ENCODE measurements at places on chromosomes 6 and 20.
A peak's percentile ranks its signal among the peaks of the same experiment; 100 is the strongest.

DNA sequence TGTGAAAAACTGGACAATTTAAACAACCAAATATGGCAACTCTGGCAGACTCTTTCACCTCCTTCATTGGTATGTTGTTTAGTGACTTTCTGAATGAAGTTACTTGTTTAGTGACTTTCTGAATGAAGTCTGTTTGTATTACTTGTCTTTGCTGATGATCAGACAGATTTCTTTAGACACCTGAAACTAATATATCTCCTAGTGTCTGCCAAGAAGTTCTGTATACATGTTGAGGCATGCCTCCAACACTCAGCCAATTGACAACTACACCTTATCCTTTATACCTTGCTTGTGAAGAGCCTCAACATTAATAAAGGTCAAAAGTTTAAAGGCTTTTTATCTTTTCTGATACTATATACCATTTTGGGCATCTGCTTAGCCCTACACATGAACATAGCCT, 725.4 kb upstream of the EPHA7 start:
- DNase-seq = no peak

DNA sequence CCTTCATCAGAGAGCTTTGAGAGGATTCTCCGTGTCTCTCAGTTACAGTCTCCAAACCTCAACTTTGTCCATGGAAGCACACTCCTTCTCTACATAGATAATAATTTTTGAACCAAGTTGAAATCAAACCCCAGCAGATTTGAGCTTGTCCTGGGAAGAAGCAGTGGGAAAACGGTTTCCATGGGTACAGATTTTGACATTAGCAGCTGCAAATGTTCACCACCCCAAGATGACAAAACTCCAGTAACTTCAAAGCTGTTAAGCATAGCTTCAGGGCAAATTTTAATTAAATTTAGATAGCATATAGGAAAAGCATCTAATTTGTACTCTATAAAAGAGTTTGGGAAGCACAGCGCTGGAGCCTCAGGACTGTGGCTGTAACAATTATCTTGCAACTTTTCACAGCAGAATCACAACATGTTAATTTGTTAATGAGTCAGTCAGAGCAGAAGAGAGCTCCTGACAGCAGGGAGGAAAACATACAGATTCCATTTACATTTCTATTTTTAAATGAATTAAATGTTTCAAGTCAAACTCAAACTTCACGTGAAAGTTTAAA, 240.7 kb downstream of the BMP7 start:
- no peak for DNase-seq

GRCh38 chr6:170294813-170295509, 4.1 kb upstream of the DLL1 start:
- no peak for DNase-seq

DNA sequence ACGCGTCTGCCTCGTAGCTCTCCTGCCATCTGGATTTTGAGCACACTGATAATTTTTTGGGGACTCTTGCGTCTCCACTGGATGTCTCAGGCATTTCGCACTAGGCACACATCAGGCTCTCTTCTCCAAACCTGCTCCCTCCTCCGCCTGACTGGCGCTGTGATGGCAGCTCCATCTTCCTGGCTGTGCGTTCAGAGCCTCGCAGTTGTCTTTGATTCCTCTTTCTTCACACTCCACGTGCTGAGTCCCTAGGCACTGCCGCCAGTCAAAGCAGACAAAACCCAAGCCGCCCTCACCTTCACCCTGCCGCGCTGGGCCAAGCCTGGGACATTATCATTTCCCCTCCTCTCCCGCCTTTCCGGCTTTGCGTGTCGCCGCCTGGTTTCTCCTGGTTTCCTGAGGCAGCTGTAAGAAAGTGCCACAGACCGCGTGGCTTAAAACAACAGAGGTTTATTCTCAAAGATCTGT, 778 bp downstream of the PSMG4 start:
- peak; percentile 34 for DNase-seq

GRCh38 chr20:10920396-10920795, 246.6 kb upstream of the JAG1 start:
- no peak for DNase-seq

- DNase-seq = no peak
Measured at GRCh38 chr6:132334521-132334885, 66.8 kb downstream of the MOXD1 start.

DNA sequence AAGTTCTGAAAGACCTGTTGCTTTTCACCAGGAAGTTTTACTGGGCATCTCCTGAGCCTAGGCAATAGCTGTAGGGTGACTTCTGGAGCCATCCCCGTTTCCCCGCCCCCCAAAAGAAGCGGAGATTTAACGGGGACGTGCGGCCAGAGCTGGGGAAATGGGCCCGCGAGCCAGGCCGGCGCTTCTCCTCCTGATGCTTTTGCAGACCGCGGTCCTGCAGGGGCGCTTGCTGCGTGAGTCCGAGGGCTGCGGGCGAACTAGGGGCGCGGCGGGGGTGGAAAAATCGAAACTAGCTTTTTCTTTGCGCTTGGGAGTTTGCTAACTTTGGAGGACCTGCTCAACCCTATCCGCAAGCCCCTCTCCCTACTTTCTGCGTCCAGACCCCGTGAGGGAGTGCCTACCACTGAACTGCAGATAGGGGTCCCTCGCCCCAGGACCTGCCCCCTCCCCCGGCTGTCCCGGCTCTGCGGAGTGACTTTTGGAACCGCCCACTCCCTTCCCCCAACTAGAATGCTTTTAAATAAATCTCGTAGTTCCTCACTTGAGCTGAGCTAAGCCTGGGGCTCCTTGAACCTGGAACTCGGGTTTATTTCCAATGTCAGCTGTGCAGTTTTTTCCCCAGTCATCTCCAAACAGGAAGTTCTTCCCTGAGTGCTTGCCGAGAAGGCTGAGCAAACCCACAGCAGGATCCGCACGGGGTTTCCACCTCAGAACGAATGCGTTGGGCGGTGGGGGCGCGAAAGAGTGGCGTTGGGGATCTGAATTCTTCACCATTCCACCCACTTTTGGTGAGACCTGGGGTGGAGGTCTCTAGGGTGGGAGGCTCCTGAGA, at the start of gene HFE:
Gene HFE (plus strand): TSS at position 146 of the 832 bp plus-strand sequence. CDS start 12 bp downstream, at position 158.
- peak; percentile 59 for DNase-seq

DNA sequence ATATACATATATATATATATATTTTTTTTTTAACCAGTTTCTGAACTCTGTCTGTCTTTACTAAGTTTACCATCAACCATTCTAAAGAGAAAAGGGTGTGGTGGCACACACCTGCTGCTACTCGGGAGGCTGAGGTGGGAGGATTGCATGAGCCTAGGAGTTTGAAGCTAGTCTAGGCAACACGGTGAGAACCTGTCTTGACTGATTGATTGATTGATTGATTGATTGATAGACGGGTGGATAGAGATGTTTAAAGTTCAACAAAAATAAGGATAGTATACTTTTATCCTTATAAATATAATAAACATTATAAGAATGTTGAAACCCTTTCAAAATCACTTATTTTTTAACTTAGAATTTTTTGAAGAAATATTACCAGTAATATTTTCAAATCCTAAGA, 30.2 kb downstream of the CEP57L1 start:
- no peak for DNase-seq

- DNase-seq = peak; percentile 53
Measured at GRCh38 chr6:137043710-137044365, 927 bp downstream of the IL20RA start.

DNA sequence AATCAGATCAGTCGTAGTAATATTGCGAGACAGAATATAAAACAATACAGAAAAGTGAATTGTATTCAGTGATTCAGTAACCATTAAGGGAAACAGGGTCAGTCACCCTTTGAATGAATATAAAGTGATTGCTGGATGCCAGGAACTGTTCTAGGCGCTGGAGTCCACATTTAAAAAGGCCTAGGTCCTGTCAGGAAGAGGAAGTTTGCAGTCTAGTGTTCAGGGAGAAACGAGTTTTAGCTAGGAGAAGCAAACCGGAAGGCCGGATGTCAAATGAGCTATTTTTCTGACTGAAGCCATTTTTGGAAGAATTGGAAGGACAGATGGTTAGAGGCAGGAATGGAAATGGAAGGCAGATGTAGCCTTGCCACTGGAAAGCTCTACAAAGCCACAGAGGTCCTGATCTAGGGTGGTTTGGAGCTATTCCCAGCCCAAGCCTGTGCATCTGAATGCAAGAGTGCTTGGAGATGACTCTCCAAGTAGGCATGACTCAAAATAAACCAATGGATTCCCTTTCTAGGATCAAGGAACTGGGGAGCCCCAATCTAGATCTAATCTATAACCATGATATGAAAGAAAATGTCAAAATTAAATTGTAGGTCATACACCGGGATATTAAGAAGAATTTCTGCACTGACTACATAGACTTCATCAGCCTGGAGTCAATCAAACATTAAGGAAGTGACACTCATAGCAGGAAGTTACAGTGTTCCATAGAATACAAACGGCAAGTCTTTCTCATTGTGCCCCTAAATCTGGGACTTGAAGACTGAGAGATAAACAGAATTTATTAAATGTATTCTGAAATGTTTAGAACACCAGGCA, 36.8 kb upstream of the CDKAL1 start:
- no peak for DNase-seq

DNA sequence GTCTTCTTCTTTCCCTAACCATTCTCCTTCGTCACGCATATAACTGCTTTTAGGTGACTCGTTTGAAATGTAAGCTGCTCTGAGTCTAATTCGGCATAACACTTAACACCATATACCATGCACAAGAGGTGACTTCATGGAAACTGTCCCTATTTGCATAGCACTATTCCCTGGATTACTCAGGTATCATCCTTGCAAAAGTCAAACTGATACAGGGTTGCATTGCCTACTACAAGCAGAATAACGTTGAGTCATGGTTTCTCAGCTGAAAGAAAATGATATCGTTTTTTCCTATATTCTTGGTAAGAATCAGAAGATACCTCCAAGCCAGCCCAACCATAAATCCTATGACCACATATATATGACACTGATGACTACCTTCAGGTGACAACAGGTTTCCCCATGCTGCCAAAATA, 227.5 kb downstream of the ATXN1 start:
- DNase-seq = no peak

DNA sequence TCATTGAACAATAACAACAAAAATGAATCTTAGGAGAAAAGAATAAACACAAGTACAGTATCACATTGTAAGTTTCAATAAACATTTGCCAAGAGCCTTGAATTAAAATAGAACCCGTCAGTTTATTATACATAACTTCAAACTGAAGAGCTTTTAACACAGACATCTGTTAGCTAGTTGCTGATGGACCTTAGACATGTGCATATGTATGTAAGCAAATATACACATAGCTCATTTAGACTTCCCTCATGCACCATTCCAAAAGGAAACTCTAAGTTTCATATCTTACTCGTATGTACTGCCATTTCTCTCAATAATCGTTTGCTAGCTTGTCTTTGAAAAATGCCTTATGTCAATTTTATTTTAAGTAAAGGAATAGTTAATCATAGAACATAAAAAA, 235.0 kb downstream of the TENT5A start:
- no peak for DNase-seq

- no peak for DNase-seq
Measured at GRCh38 chr20:34431168-34431567, 68.1 kb downstream of the ITCH start.

DNA sequence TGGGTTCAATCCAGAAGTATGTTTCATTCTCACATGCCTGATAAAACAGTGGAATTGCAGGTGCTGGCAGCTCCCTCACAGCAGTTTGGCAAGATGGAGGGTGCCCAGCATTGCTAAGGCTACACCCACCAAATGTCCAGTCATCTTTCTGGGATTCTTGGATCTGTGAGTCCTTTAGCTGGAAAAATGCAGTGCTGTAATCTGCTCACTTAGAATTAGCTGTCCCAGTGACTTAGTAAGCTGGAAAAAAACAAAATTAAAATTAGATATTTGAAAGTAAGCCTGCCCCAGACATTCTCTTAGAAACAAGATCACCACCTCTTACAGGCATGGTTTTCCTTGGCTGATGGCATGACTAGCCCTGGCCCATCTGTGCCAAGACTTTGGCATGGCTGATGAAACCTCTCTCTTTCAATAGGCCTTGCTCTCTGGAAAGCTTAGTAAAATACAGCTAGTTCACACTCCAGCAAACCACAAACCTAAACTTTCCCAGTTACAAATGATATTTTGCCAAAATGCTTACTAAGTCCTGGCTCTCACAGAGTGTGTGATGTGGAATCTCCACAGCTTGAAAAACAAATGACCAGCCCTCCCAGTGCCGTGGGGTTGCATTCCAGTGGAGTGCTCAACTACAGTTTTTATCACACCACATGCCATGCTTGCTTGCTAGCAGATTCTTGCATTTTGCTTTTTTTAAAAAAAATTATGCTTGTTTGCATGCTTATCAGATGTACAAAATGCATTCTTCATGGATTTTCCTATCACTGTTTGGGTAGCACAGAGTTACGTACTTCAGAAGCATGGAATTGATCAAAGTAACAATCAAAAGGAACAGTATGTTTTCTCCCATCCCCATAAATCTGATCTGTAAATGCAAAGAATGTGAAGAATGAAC, 261.5 kb downstream of the EYA4 start:
- peak; percentile 75 for DNase-seq

DNA sequence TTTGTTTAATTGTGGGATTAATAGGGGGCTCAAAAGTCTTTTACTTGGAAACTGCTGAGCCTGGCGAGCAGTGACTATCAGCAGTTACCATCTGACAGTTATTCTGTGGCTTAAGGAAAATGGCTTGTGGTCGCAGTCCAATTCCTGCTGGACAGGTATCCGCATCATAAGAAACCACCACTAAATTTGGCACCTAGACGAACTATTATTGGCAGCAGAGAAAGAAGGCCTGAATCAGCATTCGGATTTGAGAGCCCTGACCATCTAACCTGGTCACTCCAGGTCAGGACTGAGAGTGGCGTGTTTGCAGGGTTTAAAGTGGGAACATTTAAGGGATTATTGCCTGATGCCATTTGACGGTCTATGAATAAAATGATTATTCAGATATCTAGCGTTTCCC, 146.4 kb downstream of the RPS12 start:
- DNase-seq = no peak

DNA sequence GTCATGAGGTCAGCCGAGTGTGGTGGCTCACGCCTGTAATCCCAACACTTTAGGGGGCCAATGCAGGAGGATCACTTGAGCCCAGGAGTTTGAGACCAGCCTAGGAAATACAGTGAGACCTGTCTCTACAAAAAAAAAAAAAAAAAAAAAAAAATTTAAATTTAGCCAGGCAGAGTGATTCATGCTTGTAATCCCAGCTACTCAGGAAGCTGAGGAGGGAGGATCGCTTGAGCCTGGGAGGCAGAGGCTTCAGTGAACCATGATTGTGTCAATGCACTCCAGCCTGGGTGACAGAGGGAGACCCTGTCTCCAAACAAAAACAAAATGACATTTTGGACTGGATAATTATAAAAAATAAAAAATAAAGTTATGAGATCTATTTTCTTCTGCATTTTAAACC, 56.2 kb downstream of the ADGRF1 start:
- DNase-seq = peak; percentile 43

GRCh38 chr20:33211817-33212424, 5.2 kb upstream of the BPIFA3 start:
- DNase-seq = peak; percentile 69

- DNase-seq = peak; percentile 26
Measured at GRCh38 chr20:6665161-6665560, 102.3 kb upstream of the BMP2 start.

DNA sequence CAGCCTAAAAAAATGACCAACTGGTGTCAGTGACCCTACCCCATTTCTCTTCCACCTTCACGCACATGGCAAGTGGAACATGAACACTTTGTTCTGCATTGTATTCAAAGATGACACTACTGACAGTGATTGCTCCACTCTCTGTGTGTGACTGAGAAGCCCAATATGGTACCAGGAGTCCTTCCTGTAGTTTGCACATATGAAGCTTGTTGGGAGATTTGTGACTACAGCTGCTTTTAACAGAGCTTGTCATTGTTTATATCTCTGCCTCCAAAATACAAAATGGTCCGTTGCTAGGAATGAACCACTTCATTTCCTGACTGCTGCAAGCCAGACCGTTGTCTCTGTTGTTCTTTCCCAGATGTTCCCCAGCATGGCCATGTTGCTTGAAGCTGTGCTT, 140.3 kb upstream of the TCF21 start:
- DNase-seq = no peak
